Spinal cord (tissue), 10 donors: ENCODE measurements at places on chromosomes 13 and 19. TPM values are rescaled to one million over a fixed set of nuclear protein-coding genes. Genes with fewer than 3 reads are reported as not detected.

DNA sequence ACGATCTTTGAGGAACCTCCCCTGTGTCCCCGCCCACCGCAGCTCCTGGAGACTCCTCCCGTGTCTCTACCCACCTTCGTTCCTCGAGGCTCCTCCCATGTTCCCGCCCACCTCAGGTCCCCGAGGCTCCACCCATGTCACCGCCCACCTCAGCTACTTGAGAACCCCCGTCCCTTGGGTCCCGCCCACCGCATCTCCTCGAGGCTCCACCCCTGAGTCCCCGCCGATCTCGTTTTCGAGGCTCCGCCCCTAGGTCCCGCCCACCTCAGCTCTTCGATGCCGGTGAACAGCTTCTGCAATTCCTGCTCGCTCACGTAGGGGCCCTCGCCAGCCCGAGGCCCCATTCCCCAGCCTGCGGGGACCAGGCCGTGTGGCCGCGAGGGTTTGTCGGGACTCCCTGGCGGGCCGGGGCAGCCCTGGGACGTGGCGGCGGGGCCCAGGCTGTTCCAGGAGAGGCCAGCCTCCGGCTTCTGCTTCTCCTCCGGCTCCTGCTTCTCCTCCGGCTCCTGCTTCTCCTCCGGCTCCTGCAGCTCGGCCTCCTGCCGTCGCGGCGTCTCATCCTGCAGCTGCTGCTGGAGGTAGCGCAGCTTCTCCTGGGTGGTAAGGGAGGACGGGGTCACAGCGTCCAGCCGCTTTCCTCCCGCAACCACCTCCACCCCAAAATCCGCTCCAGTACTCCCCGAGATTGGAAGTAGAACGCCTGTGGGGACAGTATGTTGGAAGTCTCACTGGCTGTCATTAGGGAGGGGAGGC, 16.7 kb downstream of the TSKS start:
- no peaks in the 10 kb centered on the region for H3K4me1 ChIP-seq
- no peak overlapping the region for H3K4me3 ChIP-seq
- no peak overlapping the region for H3K27ac ChIP-seq

- no peak overlapping the region for H3K27ac ChIP-seq
- DNase-seq: no peak
- no peaks in the 10 kb centered on the region for H3K4me1 ChIP-seq
- H3K27me3 ChIP-seq: no peaks in the 10 kb centered on the region
These were observed 262.1 kb downstream of the PCDH9 start for GRCh38 chr13:66967811-66968597.

GRCh38 chr13:82661126-82661525, 1221.1 kb downstream of the SLITRK1 start:
- H3K4me1 ChIP-seq: no peaks in the 10 kb centered on the region
- no peak overlapping the region for H3K27ac ChIP-seq
- DNase-seq: no peak
- no peaks in the 10 kb centered on the region for H3K36me3 ChIP-seq

- H3K4me1 ChIP-seq: peaks cover 27% of the 10 kb centered on the region
- H3K36me3 ChIP-seq: peaks cover 2% of the 10 kb centered on the region
- peak overlapping the region; percentile 99 for H3K27ac ChIP-seq
These were observed 736 bp upstream of the ZMYM5 start for GRCh38 chr13:19864024-19864745.

DNA sequence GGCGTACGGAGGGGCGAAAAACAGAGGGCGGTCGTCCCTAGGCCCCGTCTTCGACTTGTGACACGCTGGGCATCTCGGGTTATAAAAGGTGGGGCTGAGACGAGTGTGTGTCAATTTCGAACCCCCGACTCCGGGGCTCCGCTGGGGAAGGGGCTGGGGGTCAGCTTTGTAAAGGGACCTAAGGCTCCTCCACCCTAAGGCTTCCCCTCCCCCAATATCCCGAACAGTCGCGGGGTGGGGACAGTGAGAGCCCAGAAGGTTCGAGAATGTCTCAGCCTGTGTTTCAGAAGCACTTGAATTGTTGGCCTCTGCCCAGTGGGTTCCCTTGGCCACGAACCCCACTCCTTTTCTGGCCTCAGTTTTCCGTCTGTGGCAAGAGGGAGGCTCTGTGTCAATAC, 450 bp downstream of the SELENOW start:
- peaks cover 40% of the 10 kb centered on the region for H3K36me3 ChIP-seq
- H3K27ac ChIP-seq: peak overlapping the region; percentile 98
- DNase-seq: peak; percentile 71

GRCh38 chr19:17163652-17164051, 51.5 kb upstream of the USE1 start:
- no peak overlapping the region for H3K4me3 ChIP-seq
- H3K27me3 ChIP-seq: no peaks in the 10 kb centered on the region
- no peaks in the 10 kb centered on the region for H3K4me1 ChIP-seq

- no peak overlapping the region for H3K27ac ChIP-seq
- DNase-seq: no peak
- no peak overlapping the region for H3K4me3 ChIP-seq
- no peaks in the 10 kb centered on the region for H3K4me1 ChIP-seq
- H3K36me3 ChIP-seq: no peaks in the 10 kb centered on the region
These were observed 84.1 kb upstream of the ATXN8OS start for GRCh38 chr13:70023516-70023915.

- DNase-seq: no peak
- peaks cover 78% of the 10 kb centered on the region for H3K36me3 ChIP-seq
- no peaks in the 10 kb centered on the region for H3K4me1 ChIP-seq
- no peaks in the 10 kb centered on the region for H3K27me3 ChIP-seq
- H3K4me3 ChIP-seq: no peak overlapping the region
These were observed 9.9 kb upstream of the RABAC1 start for GRCh38 chr19:41968751-41969595.

Gene CTU1
- total RNA-seq: 1.8 TPM

Gene KANK3
- 4.3 TPM for total RNA-seq

Gene C1QTNF9B
- total RNA-seq: 0.22 TPM
